Activated CD4-positive, alpha-beta T cell treated with anti-CD3 and anti-CD28 coated beads, Interleukin-2, amount 50 U/mL, for 4 hours (primary cell): ENCODE measurements at places on chromosomes 7 and 10.

- DNase-seq: no peak
These were observed 9.9 kb downstream of the VIM start for GRCh38 chr10:17237915-17238444.

GRCh38 chr10:90204131-90204955 is 503.0 kb downstream of the KIF20B start:
- no peak for DNase-seq

DNA sequence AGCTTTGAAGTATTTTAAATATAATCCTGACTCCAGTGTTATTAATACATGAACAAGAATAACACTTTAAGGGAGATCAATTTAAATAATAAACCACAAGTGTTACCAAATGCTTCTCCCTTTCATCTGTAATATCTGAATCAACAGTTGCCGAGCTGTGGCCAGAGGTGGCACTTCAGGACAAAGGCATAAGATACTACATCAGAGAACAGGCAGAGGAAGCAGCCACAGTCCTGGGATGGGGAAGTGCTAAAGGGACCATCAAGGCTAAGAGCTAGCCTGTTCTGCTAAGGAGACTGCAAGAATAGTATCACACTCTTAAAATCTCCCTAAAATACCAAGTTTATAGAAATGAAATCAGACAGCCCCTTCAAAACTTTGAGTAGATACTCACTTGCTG is 378.2 kb upstream of the PRKCQ start:
- DNase-seq: no peak

DNA sequence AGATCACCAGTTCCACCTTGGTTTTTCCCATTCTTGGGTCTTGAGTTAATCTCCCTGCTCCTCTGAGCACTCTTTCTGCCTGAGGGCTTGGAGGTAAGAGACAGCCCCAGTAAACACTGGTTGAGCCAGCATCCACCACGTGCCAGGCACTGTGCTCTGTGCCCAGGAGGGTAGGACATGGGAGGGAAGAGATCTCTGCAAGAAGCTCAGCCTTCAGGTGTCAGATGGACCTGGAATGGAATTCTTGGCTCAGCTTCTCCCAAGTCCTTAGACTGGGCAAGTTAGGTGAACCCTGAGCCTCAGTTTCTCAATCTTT is 2.5 kb downstream of the ZYX start:
- DNase-seq: no peak

GRCh38 chr7:155997431-155998327 is 185.4 kb upstream of the SHH start:
- DNase-seq: no peak

DNA sequence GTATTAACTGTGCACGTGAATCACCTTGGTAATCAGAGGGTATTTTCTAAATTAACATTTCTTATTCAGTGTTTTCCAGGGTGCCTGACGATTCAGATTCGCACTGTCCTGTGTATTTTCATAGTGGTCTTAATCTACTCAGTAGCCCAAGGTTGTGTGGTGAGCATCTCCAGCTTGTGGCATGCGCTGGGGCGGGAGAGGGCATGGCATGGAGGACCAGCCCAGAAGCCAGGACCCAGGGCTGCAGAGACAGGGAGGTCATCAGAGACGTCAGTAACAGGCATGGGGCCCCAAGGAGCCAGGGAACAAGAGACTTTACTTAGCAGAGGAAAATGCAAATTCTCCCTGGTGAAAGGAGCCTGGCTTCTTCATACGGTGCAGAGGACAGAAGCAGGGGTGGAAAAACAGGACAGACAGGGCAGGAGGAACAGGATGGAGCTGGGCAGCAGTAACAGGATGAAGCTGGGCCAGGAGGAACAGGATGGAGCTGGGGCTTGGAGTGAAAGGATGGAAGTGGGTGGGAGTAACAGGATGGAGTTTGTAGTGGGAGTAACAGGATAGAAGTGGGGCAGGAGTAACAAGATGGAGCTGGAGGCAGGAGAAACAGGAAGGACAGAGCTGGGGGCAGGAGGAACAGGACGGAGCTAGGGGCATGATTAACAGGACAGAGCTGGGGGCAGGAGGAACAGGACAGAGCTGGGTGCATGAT is 110.9 kb downstream of the ADCY1 start:
- no peak for DNase-seq

- DNase-seq: no peak
These were observed 340.3 kb downstream of the FRMD4A start for GRCh38 chr10:13990392-13990805.

DNA sequence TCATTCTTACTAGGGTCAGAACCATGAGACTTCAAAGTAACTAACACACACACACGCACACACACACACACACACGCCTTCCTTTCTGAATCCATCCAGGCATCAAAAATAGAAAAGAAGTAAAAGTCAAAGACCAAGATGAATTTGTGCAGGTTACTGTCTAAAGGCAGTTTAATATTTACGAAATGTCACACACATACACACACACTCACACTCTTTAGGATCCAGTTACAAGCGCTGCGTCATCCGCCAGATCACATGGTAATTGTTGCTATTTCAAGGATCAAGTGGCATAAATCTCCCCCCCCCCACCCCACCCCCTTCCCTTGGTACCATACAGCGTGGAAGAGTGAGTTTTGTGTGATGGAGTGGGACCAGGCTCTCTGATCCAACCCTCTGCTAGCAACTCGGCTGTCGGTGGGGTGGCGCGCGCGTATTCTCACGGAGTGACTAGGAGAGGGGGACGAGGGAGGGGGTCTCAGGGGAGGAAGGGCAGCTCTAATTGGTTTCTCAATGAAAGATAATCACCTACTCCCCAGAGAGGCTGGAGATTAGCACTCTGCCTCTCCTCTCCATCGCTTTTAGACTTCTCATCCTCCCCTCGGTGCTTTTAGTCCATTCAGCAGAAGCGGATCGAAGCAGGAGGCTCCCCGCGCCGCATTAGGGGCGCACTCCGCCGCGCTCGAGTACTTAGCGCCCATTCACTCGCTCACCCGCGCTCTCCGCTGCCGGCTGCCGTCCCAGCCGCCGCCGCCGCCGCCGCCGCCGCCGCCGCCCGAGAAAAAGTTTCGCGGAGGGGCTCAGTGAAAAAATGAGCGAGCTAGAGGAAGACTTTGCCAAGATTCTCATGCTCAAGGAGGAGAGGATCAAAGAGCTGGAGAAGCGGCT is 83.5 kb upstream of the PRKG1 start:
- DNase-seq: no peak
